ENCODE measurements at places on chromosomes 1 and 21.
A peak's percentile ranks its signal among the peaks of the same experiment; 100 is the strongest.

GRCh38 chr1:21048462-21048861, 128.2 kb downstream of the EIF4G3 start:
- DNase-seq, result no peak

DNA sequence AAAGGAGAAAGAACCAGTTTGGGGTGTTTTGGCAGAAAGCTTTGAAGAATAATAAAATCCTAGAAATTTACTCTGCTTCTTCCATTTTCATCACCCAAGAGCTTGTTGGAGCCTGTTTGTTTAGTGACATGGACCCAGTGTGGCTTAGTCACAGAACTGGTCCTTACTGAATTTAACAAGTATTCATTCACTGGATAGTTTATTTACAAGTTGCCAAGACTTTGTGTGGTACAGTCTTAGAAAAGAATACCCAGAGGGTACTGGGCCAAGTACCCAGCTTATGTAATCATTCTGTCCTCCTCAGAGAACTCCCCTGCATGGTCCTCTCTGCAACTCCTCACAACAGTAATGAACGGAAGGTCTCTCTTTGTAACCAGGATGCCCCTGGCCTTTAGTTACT, 16.4 kb downstream of the RAB4A start:
- DNase-seq, result no peak

- DNase-seq, result no peak
Measured at GRCh38 chr1:162412002-162412401, at the start of gene SH2D1B. TSS of gene SH2D1B (minus strand) at chr1:162412136. CDS start at chr1:162412016, 120 bp downstream.

DNA sequence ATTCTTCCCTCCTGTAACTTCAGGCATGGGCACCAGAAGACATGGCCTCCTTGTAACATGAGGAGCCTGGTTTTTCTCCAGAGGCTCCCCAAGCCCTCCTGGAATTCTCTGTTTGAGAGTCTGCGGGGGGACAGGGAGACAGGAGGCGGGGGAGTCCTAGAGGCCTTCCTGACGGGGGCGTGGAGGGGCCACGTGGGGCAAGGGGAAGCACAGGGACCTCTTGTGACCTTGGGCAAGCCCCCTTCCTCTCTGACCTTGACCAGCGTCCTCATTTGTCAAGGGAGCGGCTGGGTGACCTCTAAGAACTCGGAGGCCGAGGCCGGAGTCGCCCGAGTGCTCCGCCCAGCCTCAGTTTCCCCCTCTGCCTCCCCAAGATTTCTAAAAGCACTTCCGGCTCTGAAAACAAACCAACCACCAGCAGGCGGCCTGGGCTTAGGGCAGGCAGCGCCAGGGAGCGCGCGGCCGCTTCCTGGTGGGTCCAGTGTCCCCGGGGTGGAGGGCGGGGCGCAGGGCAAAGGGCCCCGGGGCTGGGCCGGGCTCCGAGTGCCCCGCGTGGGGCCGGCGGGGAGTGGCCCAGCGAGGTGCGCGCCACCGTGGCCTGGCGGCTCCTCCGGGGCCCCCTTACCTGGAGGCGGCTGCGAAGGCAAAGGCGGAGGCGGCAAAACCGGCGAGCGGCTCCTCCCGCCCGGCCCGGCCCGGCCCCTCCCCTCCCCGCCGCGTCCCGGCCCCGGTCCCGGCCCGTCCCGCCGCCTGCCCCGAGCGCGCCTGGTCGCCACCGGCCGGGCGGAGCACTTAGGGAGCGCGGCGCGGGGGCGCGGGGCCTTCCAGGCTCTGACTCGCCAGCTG, at the start of gene TMCO4:
TMCO4 (minus strand) TSS at position 687 of the 846 bp plus-strand sequence. CDS start 19,158 bp downstream, outside the sequence.
- peak; percentile 46 for DNase-seq

- DNase-seq, result no peak
Measured at GRCh38 chr1:2391931-2392509, 379 bp downstream of the RER1 start.

- no peak for DNase-seq
Measured at GRCh38 chr1:232223183-232223708, 406.7 kb downstream of the SIPA1L2 start.

- no peak for DNase-seq
Measured at GRCh38 chr1:159030877-159031447, 21.3 kb downstream of the IFI16 start.

- no peak for DNase-seq
Measured at GRCh38 chr1:65804584-65804983, 11.9 kb downstream of the PDE4B start.

DNA sequence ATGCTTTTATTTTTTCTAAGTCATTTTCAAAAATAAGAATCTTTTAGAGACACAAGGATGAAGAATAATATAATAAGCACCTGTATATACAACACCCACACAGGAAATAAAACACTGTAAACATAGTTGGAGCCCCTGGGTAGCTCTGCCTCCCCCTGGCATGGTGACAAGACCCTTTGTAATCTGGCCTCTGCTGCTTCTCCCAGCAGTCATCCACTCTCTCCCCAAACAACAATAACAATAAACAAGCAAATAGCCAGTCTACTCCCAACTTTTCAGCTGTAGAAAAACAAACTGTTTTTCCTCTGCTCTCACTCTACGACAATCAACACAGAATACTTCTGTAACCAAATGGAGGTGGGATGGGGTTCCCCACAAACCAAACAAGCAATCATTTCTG, 110.1 kb downstream of the CSMD2 start:
- DNase-seq, result no peak

DNA sequence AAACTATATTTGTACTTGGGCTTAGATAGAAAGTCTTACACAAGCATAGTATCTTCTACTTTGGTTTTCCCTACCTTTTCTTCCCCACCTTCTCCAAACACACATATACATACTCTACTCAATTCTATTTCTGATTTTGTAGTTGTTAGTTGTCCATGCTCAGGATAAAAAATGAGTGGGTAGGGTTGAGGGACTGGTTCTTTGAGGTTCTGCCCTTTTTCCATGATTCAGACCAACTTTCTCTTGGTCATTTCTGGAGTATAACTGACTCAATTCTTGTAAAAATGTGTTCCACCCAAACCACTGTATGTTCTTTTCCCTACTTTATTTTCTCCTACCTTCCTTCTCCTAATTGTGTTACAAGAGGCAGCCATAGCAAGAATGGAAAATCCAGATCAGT, 3.3 kb downstream of the CFAP126 start:
- no peak for DNase-seq

DNA sequence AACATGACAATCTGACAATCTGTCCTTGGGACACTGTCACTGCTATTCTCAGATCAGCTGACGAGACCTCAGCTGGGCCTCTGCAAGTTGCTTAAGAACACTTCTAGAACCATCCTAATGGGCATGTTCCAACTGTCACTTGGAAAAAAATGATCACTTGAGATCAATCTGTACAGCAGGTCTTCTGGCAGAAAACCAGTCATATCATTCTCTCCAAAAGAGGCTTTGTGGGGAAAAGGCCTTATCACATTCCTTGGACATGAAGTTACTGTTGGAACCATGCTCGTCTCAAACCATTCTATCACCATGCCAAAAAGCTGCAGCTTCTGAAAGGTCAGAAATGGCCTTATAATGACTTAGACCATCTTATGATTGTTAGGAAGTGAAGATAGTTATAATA, 744.2 kb downstream of the USP25 start:
- DNase-seq, result no peak

GRCh38 chr1:223153177-223154119, 10.4 kb upstream of the TLR5 start:
- no peak for DNase-seq

DNA sequence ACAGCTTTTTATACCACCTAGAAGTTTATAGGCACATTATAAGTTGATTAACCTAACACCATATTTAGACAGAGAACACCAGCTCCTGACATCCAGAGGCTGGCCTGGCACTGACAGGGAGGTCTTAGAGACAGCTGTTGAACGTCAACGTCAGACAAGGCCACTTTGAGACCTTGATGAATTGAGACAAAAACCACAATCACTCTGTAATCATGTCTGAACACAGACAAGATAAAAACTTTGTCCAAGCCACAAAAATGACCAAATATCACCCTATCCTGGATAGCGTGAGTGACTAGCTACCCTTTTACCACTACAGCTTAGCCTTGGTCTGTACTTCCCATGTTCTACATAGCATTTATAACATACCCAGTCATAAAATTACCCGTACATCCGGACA, 403.6 kb upstream of the CHRM3 start:
- no peak for DNase-seq

DNA sequence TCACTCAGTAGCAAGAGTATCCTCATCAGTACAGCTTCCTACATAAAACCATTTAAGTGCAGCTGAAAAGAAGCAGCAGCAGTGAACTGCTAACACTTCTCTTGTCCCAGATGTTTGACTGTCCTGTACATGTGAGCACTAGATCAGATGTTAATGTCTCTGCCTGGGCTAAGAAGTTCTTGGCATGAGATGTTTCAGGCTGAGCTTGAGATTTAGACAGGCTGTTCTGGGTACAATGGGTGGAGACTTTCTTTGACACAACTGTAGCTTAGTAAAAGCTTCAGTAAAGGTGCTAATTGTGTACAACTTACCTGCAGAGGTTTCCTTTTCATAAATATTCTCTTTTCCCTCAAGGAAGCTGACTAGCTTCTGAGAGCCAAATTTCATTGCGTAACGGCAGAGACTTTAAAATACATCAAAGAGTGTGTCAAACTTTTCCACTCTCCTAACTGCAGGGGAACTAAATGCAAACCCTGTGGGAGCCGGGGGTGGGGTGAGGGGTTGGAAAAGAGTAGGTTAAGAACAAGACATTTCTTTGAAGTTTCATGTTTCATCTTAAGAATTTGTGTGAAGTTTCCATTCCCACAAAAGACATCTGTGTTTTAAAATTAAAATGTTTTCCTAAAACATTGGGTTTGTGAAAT, 82.1 kb upstream of the CCDC190 start:
- no peak for DNase-seq

GRCh38 chr21:26544201-26544775, 28.8 kb downstream of the CYYR1 start:
- no peak for DNase-seq

DNA sequence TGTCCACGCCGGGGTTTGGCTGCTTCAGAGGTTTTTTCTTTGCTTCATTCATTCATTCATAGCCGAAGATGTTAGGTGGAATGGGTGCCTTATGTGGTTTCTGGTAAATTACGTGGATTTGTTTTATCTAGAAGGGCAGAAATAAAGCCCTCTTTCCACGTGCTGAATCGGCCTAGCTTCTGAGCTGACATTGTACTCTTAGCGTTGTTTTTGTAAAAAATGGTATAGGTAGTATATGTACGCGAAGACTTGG, 1.5 kb downstream of the GALNT2 start:
- no peak for DNase-seq

GRCh38 chr21:41760411-41760810, 6.4 kb downstream of the RIPK4 start:
- DNase-seq, result no peak

DNA sequence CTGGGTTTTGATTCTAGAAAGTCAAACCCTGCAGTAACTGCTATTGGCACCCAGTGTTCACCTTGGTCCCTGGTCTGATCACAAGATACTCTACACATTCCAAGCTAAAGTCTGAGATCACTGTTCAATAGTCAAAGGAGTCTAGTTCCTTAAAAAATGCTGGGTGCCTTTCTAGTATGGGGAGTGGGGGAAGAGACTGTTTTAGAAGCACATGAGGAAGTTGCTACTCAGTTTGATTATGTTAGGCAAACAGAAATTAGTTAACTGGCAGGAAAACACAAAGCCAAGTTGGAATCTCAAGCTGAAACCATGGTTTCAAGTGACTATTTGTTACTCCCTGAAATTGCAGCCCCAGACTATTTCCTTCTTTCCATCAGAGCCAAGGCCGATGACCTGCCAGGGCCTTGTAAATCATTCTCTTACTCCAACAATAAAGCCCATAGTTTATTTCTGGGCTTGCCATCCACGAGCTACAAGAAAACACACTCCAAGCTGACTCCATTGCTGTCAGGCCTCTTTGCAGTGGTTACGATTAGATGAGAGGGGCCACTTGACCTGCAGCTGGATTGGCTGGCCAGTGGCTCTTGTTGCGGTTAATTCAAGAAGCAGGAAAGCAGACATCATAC, 21.1 kb upstream of the VTCN1 start:
- DNase-seq, result no peak

DNA sequence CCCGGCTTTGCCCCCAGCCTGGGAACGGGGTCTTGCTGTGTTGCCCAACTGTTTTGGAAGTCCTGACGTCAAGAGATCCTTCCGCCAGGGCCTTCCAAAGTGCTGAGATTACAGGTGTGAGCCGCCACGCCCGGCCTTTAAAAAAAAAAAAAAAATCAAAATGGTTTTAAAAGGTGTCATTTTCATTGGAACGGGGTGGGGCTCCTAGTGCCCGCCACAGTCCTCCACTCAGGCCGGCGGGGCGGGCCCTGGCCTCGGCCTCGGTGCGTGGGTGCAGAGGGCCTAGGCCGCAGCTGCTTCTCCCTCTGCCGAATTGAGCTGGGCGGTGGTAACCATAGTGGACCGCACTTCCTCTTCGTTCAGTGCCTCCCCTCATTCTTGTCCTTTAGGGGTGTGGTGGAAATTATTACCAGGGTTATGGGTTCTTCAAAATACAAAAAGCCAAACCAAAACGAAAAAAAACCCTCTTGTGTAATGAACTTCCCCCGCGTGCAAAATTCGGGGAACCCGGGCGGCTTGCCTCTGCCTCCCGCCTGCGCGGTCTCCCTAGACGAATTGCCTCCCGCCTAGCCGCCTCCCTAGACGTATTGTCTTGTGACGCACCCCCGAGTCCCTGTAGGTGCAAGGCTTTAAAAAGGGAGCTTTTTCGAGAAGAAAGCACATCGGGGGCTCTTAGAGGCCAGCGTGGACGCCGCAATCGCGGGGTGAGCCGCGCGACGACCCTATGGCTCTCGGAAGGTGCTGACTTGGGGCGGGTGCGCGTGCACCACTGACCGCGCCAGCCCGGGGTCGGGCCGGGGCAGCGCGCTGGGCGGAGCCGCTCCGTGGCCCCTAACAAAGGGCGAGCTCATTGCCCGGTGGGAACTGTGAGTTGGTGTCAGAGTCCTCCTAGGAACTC, 10.5 kb upstream of the SPEN start:
- DNase-seq, result peak; percentile 62

DNA sequence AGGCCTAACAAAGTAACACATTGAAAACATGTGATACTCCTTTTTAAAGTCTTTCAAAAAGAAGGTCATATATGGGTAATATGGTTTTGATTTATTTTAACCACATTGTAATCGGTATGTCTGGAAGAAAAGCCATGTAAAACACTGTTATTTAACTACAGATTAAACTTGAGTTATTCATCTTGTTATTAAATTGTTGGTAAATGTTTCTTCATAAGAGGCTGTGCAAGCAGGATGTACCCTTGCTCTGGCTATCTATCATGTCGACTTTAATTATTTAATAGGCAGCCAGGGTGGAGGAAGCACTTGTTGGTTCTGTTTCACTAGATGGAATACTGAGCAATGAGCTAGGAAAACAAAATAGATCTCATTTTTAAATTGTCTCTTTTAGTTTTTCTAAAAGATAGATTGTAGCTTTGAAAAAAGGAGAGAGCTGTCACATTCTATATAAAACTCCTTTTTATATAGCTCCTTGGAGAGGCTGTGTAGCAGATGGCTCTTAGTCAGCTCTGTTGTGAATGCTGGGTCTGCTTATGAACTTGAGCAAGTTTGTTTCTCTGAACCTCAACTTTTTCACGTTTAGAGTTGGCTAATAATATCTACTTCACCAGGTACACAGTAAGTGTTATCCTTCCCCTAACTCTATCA, 39.5 kb downstream of the LRRC8B start:
- DNase-seq, result no peak

Data from heart left ventricle (tissue), 16 donors.